ENCODE measurements at places on chromosomes 5 and 9.

- no peak for DNase-seq
Observed at GRCh38 chr5:81195335-81195929, 37.7 kb upstream of the CKMT2 start.

GRCh38 chr5:50401336-50401735 is 39.8 kb downstream of the EMB start:
- no peak for DNase-seq

DNA sequence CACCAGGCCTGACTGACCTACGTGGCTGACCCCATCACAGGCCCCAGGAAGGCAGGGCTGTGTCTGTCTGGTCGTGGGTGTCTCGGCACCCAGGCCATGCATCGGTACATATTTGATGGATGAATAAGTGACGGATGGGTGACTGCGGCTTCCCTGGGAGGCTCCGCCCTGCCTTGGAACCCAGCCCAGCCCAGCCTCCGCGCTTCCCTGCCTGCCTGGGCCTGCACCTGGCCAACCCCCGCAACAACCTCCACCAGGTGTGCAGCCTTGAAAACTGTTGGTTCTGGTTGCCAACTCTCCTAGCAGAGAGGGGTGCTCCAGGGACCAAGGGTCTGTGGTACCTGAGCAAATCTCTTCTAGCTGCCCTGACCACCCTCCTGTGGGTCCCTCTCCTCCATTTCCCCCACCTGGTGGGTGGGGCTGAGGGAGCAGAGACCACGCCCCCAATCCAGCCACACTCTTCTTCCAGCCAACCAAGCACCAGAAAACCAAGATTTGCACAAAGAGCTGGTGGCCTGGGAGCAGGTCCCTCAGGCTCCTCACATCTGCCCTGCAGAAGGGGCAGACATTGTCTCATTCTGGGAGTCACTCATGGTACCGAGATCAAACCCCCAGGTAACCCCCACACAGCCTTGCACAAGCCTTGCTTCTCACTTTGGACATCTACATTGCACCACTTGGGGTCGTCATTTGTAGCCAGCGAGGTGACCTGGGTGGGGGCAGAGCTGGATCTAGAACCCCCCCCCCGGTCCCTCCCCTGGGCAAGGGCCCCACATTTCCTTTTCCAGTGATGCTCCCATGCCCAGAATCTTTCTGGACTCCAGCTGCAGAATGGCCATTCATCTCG is 100.6 kb upstream of the IER5L start:
- DNase-seq, result no peak

GRCh38 chr5:151107084-151107483 is 26.2 kb upstream of the TNIP1 start:
- DNase-seq, result no peak

DNA sequence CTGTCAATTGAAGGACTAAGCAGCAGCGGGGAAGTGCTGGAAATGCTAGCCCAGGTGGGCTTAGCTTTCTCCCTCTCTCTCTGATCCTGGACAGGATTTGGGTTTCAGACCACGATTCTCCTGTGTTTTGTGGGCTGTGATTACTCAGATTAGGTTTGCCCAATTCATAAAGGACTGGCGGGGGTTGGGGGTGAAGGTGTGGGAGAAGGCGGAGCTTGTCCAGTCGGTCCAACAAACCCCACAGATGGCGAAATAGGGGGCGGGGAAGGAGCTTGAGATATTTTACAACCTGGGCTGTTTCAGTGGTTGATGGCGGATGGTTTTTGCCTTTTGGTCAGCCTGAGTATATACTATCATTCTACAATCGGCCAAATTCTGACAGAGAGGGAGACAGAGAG is 35.2 kb downstream of the PCDHAC2 start:
- no peak for DNase-seq

DNA sequence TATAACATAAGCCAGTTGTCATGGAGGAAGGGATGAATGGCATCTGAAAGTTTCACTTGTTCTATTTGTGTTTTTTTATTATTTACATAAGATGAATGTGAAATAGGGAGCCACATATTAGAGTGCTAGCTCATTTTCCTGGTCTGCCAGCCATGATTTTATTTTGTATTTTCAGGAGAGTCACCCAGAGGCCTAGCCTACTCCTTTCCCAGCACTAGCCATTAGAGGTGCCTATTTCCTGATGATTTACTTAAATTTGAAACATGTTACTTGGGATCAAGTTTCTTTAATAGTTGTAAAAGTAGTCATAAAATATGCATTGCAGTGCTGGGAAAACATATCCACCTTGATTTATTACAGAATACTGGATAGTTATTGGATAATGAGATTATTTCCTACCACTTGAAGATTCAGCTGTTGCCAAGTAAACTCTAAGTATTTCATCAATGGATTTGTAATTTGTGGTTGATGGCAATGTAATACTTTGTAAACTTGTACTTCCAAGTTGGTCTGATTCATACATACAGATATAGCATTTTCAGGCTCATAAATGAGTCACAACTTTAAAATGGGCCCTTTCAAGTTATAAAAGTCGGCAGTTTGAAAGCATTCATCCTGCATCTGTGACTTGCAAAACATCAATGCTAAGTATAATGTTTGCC is 50.8 kb downstream of the KCNN2 start:
- no peak for DNase-seq

GRCh38 chr5:140112685-140113179 is 1.2 kb upstream of the PURA start:
- no peak for DNase-seq
